ENCODE measurements at places on chromosomes 4 and X. TPM values are rescaled to one million over a fixed set of nuclear protein-coding genes. Genes with fewer than 3 reads are reported as not detected.

DNA sequence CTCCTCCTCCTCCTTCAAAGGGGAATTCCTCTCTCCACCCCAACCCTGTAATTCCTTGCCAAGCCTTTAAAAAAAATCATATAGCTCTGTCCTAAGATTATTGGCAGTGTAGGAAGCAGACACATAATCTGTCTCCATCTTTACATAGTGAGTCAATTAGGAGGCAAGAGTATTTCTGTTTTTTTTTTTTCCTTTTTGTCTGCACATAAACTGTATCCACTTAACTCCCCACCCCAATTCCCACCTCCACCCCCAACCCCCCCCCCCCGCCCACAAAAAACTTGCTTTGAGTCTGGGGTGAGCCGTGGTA lies 182.5 kb downstream of the RASL11B start:
- DNase-seq = no peak

DNA sequence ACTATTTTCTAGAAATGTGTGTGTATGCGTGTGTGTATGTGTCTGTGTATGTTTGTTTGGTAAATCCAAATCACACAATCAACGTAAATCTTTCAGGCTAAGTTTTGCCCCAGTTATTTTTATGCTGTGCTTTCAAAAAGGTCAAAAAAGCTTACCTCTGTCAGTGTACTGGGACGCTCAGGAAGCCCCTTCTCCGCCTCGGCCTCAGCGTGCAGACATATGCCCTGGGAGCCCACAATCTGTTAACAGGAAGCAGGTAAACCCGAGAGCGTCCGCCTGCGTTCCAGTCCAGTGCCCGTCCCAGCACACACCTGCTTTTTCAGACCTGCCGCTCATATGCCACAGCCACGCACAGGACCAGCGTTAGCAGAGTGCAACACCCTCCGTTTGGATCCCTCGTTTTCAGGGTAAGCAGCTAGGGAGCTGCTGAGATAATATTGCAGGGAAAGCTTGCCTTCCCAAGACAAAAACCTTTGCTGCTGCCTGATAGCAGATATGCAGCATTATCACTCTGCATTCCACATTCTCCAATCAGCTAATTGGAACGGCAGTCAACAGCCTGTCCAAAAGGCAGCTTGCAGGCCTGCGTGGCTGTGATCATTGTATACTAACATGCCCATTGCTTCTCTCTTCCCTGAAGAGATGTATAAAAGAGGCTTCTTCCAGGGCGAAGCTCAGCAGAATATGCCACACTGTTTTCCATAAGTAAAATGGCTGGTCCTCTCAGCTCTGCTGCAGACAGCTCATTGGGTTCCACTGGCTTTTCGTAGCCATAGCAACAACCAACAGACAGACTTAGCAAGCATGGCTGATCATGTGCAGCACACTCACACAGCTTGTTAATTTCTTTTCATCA lies at the start of gene SORBS2:
SORBS2 (minus strand) TSS at position 686 of the 856 bp plus-strand sequence. CDS start 121,623 bp downstream, outside the sequence.
- DNase-seq = peak; percentile 74

GRCh38 chr4:4427886-4428285 lies 41.0 kb downstream of the NSG1 start:
- DNase-seq = no peak

DNA sequence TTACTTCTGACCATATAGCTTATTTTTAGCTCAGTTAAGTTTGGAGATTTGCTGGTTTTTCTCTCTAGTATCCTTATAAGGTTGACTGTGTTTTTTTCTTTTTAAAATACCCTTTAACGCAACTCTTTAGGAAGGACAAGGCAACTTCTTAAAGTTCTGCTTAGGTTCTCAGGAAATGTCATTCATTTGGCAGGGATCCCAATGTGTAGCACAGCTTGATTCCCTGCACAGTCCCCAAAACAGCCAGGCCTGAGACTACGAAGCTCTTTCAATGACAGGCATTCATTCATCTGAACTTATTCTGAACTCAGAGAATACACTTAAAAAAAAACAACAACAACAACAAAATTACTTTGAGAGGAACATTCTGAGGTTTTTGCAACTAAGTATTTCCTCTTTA lies 1765.8 kb downstream of the PCDH7 start:
- peak; percentile 62 for DNase-seq

DNA sequence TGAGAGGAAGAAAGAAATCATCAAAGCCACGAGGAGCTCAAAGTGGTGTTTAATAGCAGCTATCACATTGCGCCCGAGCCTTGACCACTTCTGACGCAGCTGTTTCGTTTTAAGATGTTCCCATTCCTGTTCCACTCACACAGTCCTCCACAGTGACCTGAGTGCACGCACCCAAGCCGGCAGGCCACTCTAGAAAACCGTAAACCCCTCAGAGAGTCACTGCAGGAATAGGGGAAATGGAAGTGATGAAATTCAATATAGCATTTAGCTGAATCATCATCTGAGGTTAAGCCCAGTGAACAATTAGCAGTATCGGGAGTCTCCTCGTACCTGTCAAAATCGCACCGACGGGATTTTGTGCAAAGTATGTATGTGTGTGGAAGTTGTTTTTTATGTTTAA lies 17.9 kb upstream of the HAND2 start:
- no peak for DNase-seq

DNA sequence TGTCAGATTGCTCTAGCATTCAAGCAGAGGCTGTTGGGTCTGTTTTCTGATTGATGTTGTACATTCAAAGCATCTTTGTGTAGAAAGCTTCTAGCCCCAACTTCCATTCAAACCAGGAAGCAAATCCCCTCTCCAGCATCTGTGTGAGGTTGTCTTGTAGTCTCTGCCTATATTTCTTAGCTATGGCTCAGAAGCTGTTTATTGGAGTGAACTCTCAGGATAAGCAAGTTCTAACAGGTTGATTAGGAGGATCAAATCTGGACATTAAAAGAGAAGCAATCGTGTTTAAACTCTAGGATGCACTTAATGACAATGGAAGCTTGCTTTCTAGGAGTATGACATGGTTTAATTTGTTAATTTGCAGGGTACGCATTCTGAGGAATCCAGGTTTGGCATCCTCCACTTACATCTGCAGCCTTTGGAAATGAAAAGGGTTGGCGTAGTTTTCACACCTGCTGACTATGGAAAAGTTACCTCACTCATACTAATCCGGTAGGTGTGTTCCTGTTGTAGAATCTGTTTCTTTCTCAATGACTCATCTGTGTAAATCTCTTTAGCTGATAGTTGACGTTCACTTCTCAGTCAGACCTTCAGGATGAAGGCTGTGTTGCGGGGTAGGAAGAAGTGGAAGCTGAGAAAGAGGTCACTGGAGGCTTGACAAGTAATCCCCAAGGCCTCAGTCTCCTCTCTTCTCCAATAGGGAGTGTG lies 88.0 kb upstream of the TLR2 start:
- no peak for DNase-seq

Gene ZCCHC13
- not detected for total RNA-seq

Gene TTC29
- total RNA-seq = 0.37 TPM

GRCh38 chr4:8745005-8745790 lies 126.4 kb downstream of the HMX1 start:
- no peak for DNase-seq

DNA sequence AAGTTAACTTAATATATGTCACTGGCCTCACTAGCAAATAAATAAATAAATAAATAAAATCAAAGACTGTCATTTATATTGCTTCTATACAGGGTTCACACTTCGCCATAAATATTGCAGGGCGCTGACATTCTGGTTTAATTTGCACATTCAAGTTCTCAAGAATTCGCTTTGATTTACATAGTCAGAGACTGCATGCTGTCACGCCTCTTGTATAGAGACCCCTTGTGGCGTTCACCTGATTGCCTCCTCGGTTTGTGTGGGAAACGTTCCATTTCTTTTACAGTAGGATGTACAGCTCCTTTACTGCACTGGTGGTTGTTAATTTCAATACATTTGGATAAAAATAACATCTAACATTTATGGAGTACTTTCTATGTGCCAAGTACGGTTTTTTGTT lies 71.3 kb upstream of the ADGRG2 start:
- DNase-seq = no peak

GRCh38 chr4:77127837-77128621 lies 29.0 kb upstream of the CCNG2 start:
- no peak for DNase-seq

DNA sequence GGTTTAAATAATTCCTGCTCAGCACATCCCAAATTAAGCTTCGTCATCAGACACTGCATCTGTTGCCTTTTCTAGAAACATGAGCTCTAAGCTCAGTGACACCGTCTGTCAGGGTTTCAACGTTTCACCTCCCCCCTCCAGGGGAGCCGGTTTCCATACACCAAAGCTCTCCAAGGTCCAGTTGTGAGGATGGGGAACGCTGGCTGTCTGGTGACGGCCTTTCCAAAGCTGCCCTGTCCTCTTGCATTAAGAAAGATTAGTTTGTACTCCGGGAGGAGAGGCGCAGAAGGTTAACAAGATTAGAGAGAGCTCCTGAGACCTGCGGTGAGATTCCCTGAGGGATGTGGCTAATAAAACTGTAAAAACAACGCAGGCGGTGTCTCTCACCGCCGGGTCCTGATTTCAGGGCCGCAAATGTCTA lies 43.2 kb downstream of the ASMT start:
- no peak for DNase-seq

DNA sequence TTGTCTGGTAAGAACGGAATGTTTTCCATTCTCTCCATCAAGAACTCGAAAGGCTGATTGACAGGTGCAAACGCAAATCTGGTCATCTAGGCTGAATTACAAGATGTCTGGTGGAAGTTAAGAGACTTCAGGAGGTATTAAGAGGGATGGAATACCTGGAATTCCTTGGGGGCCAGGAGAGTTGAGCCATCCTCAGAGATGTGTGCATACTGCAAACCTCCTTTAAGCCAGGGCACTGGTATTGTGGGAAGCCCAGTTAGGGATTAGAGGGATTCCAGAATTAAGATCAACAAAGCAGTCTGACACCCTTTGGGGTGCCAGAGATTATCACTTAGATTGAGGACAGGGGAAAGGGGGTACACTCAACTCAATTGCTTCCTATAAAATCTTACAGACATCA lies 151.4 kb downstream of the VCX3A start:
- no peak for DNase-seq

Gene SPANXB1
- not detected for total RNA-seq

Gene USP17L22
- not detected for total RNA-seq

Gene SRPX
- total RNA-seq = 65.8 TPM

DNA sequence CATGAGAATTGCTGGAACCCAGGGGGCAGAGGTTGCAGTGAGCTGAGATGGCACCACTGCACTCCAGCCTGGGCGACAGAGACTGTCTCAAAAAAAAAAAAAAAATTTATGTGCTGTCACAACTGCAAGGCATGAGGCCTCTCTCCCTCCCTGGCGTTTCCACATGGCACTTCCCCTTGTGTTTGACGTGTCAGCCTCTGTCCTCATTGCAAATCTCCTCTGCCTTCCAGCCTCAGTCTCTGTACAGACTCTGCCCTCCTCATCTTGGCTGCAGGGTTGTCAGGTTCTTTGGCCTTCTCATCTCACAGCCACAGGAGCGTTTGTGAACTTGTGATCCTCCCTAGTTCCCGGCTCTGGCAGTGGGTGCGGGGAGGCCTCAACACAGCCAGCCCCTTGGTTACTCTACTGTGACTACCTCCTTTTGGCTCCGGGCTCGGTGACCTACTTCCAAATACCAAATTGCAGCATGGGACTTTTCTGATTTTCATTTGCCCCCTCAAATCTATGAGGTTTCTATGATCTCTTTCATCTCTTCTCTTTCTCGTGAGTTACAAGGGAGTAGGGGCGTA lies 250.0 kb downstream of the CBR4 start:
- no peak for DNase-seq

DNA sequence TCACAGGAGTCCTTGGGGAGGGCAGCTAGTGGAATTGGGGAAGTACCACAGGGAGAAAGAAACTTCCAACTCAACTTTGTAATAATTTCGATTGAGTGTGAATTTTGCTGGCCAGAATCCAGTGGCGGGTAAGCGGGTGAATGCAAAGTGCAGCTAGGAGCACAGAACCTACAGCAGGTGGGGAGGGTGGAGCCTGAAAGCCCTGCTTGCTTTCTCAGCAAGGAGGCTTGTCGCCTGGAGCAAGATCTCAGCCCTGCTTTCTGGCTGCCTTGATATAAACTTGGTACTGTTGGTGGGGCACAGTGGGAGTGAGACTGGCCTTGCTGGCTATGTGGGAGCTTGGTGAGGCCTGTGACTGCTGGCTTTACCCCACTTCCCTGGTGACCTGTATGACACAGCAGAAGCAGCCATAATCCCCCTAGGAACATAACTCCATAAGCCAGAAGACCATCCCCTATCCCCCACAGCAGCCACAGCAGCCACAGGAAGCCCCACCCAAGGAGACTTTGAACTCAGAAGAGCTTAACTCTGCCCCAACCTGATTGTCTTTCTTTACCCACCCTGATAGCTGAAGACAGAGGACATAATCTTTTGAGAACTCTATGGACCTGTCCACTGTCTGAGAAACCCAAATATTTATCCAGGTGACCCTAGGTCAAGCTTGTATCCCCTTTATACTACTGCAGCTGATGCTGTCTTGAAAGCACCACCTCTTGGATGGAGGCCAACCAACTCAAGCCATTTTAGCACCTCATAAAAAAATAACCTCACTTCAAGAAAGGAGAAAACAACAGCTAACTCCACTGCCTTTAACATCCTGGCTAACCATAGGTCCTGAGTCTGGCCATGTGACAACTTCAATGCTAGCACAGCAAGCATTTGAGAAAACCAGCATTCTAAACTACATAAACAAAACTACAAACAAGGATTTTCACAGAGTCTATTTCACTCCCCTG lies 87.2 kb upstream of the PDE5A start:
- DNase-seq = no peak

Gene NCAPG
- total RNA-seq = 16.3 TPM

DNA sequence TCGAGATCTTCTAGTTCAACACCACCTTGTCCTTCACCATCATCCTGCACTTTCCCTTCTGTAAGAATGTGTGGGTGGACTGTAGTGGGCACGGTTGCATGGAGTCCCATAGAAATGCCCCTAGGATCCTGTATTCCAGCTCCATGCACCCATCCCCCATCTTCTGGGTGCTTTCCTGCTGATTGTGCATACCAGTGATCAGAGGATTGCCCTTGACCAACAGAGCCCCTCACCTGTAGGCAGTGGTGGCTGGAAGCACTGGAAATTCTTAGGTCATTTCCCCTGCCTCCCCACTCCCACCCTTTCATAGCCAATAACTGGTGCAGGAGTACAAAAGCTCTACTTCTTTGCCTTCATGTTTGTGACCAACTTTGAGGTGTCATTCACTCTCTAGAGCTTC lies 213.4 kb upstream of the ARSJ start:
- no peak for DNase-seq
